ENCODE measurements at places on chromosomes 3 and 15.
A peak's percentile ranks its signal among the peaks of the same experiment; 100 is the strongest.

- DNase-seq, result no peak
Observed at GRCh38 chr3:25707268-25707926, 42.7 kb upstream of the TOP2B start.

- DNase-seq, result no peak
Observed at GRCh38 chr3:159322322-159322939, 520.6 kb downstream of the MFSD1 start.

DNA sequence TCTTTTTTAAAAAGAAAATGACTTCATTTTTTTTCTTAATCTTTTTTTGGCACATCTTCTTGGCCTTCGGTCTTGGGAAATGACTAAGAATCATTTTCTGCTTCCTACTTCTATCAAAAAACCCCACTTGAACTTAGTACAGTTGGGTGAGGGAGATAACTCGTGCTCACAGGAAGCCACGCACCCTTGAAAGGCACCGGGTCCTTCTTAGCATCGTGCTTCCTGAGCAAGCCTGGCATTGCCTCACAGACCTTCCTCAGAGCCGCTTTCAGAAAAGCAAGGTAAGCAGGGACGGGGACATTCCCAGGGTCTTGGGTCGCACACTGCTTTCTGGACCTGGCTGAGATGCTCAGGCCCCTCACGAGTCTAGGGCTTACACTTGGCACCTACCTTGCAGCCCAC, at the start of gene CCR4:
Gene CCR4 (plus strand): TSS at position 235 of the 402 bp plus-strand sequence. CDS start 1,779 bp downstream, outside the sequence.
- DNase-seq, result peak; percentile 45

- no peak for DNase-seq
Observed at GRCh38 chr15:62262305-62262941, 97.3 kb upstream of the C2CD4B start.

DNA sequence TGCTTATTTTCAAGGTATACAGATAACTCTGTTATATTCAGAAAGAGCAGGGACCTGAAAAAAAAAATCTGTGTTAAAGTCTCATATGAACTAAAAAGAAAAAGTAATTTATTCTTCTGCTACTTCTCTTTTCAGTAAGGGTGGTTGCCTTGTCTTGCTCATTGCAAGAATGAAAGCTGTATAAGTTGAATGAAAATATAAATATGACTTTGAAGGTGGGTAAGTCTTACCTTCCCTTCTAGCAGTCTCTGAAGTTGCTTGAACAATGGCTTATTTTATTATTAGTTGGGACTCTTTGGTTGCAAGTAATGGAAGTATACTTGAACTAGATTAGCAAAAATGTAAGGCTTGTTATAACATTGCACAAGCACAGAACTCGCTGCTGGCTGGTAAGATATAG, 1554.9 kb downstream of the SI start:
- no peak for DNase-seq

DNA sequence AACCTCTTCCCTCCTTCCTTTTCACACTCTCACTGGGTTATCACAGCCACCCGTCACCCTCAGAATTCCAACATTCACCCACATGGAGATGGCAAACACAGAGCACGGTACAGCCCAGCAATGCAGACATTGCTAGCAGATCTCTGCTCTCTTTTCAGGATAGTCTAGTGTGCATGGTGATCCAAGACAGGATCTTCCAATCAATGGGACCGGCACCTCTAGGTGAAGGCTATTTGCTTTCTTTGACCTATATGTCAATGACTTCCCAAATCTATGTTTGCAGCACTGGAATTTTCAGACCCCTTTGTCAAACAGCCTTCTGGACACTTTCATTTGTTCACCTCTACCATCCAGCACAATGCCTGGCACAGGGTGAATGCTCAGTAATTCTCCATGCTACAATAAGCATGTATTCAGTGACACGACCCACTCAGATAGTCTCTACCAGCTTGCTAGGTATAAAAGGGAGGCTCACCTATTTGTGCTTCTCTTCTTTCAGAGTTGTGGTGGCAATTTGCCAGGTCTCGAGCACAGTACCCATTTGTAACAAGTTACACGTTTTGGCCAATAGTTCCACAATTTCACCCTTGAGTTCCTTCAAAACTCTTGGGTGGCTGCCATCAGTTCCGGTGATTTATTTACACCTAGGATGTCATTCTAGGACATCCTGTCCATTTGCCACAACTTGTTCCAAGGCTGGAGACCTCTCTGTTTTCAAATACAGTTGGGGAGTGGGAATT, 279.1 kb upstream of the ICE2 start:
- DNase-seq, result no peak

DNA sequence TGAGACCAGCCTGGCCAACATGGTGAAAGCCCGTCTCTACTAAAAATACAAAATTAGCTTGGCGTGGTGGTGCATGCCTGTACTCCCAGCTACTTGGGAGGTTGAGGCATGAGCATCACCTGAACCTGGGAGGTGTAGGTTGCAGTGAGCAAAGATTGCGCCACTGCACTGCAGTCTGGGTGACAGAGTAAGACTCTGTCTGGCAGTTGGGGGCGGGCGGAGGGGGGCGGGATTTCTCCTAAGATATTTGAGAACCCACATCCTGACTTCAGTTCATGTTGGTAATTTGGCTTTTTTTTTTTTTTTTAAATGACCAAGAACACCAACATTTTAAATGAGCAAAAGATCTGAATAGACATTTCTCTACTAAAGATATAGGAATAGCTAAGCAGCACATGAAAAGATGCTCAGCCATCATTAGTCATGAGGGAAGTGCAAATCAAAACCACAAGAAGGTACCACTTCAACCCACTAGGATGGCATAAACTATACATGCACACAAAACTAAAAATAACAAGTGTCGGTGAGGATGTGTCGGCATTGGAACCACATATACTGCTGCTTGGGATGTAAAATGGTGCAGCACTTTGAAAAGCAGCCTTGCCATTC, 75.6 kb upstream of the LMOD3 start:
- DNase-seq, result peak; percentile 74

Data from CD4-positive, alpha-beta T cell treated with Interferon alpha-2 for 1 hour (primary cell).